Bronchial epithelial cell (primary cell): ENCODE measurements at places on chromosomes 1 and 21. TPM values are rescaled to one million over a fixed set of nuclear protein-coding genes. Genes with fewer than 3 reads are reported as not detected.

Gene CFH
- total RNA-seq = 22.9 and 34.2 TPM in 2 replicates

Gene LCE1C
- total RNA-seq = 0.26 TPM in 1 of 2 replicates, not detected in the other

DNA sequence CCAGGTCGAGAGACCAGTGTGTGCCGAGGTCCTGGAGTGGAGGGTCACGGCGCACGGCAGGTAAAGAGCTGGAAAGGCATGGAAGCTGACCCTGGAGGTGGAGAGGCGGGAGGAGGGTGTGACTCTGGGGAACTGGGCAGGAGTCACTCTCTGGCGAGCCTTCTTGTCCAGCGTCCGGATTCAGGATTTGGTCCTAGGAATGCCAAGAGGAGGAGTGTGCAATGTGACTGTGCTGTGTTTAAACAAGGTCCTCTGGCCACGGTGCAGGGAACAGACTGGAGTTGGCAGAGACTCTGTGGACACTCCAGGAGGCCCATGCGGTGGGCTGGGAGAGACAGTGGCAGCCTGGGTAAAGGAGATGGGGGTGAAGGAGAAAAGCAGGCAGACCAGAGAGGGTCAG, 64.2 kb upstream of the CASZ1 start:
- DNase-seq = no peak

DNA sequence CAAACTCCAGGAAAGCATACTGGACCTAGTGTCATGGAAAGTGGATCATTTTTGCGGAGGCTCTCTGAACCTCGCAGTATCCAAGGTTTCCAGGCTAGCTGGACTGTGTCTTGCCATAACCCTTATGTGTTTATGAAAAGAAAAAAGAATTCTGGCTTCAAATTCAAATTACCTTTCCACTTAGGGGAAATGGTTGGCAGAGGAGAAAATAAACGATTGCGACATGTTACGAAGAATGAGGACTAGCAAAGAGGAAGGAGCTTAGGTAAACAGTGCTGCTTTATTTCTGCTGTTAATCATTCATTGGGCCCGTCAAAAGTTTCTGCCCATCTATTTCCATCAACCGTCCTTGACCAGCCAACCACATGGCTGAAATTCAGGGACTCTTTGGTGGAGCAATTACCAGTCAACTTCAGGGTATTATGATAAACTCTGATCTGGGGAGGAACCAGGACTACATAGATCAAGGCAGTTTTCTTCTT, at the start of gene C4BPA:
TSS of gene C4BPA (plus strand) at position 342 of the 482 bp plus-strand sequence. CDS start 8,793 bp downstream, outside the sequence.
- DNase-seq = peak; percentile 27

DNA sequence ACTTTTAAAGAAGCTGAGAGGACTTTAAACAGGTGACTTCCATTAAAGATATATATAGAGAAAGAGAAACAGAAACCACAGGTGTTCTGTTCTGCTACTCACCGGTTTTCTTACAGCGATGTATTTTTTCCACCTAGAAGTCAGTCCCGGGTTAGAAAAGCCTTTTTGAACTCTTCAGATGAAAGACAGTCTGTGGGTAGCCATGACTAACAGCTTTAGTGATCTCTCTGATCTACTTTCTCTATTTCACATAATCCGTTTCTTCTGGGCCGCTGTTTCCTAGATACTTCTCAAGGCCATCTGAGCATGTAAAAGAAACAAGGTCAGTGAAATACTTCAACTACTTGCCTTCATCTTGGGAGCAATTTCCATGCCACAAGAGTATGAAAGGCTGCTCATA, 25.1 kb downstream of the WDR64 start:
- DNase-seq = no peak

- no peak for DNase-seq
Measured at GRCh38 chr1:21007876-21008275, 168.8 kb downstream of the EIF4G3 start.

DNA sequence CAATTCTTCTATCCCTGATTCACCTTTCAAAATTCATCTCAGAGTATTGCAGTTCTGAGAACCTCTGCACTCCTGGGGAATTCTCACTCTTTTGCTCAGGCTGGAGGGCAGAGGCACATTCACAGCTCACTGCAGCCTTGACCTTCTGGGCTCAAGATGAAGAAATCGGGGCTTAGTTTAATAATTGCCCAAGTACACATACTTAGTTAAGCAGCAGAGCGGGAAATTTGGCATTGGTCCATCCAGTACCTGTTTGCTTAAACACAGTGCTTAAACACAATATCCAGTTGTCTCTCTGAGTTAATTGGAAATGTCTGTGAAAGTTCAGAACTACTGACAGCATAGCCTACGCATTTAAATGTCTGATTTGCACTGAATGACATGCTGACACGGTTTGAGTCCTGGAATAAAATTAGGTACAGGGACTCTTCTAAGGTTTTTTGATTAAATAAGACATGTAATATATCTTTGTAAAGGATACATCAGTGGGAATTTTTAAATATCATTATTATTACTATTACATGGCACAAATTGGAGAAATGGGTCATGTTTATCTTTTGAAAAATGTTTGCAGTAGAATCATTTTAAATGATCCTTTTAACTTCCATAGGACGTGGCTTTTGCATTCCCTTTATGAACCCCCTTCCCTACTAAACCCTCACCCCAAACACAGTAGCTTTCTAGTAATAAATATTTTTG, 337.4 kb downstream of the SRGAP2C start:
- no peak for DNase-seq

GRCh38 chr21:44332383-44332782, 6.8 kb downstream of the CFAP410 start:
- no peak for DNase-seq

DNA sequence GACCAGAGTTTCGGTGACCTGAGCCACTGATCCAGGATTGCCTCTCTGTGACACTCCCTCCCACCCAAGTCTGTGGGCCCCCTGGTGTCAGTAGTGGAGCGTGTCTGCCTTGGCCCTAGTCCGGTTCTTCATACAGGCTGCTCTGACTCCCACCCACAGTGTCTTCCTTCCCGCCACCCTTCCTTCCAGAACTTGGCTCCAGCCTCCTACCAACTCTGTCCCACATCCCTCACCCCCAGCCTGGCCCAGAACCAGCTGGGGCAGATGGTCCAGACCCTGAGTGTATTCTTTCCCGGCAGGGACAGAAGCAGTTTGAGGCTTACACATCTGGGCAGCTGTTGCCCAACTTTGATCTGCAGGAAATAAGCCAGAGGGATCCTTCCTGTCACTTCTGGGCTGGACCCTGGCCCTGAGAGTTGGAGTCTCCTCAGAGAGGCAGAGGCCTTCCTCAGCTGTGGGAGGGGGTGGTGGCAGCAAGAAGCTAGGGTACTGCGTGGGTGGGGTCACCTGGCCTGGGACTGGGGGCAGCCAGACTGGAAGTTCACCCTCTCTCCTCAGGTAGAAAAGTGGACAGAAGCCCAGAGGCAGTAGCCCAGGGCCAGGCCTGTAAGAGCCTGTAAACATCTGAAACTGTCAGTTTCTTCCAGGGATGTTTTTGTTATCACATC, 43.1 kb upstream of the EPS8L3 start:
- DNase-seq = no peak

- DNase-seq = no peak
Measured at GRCh38 chr1:206550446-206550845, 43.1 kb downstream of the RASSF5 start.

- DNase-seq = peak; percentile 61
Measured at GRCh38 chr1:99465176-99465900, 180.6 kb upstream of the PALMD start.

DNA sequence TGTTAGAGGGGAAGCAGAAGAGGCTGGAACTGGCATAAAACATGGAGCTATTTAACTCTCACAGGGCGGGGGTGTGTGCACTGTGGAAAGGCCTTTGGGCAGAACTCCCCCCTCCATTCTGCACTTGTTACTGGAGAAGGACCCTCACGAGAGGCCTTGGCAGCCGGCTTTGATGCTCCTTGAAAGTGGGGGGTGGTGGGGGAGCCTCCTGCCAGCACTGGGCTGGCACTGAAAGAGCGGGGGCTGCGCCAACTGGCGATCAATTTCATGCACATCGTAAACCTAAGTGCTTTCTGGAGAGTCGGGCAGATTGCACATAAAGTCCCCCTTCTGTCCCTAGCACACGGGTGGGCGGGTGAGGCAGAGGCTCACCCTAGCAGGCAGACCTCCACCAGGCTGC, 28.9 kb downstream of the FOXO6 start:
- no peak for DNase-seq

DNA sequence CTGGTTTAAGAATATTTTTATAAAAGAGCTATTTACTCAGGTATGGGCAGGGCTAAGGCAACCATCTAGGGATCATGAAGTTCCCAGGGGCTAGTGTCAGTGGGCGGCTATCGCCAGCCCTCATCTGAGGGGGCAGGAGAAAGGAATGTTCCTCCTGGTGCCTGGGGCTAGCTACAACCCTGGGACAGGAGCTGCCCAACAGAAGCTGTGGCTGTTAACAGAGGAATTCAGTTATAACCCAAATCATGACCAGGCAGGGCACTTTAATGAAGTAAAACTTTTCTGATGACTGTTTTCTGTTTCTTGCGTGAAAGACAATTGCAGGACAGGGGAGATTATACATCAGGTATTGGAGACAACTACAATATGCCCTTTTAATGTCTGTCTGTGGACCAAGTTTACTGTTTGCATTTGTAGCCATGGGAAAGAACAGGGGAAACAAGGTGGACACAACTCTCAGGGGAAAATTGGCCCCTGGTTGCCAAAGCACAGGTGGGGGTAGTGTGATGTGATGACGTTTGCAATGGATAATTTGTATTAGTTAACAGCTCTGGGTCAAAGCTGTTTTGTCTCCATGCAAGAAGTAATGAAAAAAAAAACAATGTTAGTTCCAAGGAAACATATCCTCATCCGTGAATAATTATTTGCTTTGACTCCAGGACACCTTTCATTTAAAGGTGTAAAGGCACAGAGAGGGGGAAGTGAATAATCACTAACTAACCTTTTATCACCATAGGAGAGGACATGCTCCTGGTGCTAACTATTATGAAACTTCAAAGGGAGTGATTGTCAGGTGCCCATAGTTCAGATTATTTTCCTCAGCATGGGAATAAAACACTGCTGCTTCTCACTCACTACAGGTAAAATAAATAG, 105.2 kb downstream of the TSEN15 start:
- DNase-seq = peak; percentile 18
